ENCODE measurements at places on chromosomes 4 and X.

GRCh38 chr4:162770761-162771490 is 395.8 kb downstream of the NAF1 start:
- no peak for DNase-seq

- DNase-seq: no peak
Measured at GRCh38 chr4:3297066-3297859, 4.4 kb downstream of the RGS12 start.

DNA sequence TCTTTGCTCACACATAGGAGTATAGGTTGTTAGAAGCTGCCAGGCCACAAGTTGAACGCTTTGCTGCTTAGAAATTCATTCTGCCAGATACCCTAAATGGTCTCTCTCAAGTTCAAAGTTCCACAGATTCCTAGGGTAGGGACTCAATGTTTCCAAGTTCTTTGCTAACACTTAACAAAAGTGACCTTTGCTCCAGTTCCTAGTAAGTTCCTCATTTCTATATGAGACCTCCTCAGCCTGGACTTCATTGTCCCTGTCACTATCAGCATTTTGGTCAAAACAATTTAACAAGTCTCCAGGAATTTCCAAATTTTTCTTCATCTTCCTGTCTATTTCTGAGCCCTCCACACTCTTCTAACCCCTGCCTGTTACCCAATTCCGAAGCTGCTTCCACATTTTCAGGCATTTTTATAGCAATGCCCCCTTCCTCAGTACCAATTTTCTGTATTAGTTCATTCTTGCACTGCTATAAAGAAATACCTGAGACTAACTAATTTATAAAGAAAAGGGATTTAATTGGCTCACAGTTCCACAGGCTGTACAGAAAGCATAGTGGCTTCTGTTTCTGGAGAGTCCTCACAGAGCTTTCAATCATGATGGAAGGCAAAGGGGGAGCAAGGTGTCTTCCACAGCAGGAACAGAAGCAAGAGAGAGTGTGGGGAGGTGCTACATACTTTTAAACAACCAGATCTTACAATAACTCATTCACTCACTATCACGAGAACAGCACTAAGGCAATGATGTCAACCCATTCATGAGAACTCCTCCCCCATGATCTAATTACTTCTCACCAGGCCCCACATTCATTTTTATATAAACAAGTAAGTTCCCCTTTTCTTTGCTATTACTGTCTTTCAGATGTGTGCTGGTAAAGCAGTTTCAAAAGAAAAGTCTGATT is 11.5 kb upstream of the TLR1 start:
- no peak for DNase-seq

GRCh38 chr4:32172761-32173160 is 1452.6 kb downstream of the PCDH7 start:
- no peak for DNase-seq

- DNase-seq: no peak
Measured at GRCh38 chr4:106694232-106694631, 325.7 kb upstream of the GIMD1 start.

DNA sequence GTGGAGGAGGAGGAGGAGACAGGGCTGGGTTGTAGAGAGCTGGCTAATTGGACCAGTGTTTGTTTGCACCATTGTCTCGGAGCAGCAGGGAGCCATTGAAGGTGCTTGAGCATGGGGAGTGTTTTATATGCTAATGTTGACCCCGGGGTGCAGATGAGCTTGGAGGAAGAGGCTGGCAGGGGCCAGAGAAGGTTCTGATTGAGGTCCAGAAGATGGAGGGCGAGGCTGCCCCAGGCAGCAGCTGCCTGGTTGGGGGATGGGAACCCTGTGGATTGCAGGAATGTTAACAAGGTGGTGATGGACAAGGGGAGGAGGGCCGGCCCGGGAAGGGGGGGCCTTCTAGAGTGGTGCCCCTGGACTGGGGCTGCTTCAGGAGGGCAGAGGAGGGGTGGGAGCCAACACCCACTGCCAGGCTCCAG is 18.0 kb downstream of the DOK7 start:
- no peak for DNase-seq

DNA sequence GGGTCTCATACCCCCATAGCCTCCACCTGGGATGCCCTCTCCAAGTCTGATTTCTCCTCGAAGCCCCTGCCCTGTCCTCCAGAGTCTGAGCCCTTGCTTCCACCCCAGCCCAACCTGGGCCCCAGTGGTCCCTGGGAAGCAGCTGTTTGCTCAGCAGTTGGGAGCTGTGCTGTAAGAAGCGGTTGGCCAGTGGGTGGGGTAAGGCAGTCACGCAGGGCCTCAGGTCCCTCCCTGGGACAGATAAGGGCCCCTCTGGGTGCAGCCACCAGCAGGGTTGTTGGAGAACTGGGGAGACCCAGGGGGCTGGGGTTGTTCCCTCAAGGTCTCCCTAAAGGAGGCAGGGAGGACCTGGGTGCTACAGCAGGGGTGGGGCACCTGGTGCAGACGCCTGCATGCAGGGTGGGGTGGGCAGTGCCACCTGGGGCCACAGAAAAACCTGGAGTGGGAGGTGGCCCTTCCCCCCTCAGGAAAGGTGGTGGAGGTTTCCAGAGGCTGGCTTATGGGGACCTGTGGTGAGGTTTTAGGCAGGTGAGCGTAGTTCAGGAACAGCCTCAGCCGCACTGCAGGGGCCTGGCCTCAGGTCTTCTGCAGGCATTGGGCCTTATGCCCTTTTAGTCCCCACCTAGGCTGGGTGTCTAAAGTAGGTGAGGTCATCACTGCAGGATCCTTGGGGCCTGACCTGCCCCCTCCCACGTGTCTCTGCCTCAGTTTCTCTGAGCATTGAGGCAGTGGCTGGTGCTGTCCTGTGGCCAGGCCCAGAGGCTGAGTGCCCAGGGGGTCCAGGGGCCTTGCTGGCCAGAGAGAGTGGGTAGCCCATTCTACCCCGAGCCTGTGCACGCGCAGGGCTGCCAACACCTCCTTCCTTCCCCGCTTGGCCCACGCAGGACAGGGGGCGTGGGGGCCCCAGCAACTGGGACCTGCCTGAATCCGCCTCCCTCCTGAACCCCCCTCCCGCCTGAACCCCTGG is 3.1 kb upstream of the SLC26A1 start:
- no peak for DNase-seq

All from Panc1 (cell line).